Neural progenitor cell (in vitro differentiated cells): ENCODE measurements at places on chromosomes 4 and X. TPM values are rescaled to one million over a fixed set of nuclear protein-coding genes. Genes with fewer than 3 reads are reported as not detected.

GRCh38 chr4:99983289-99983943, 33.3 kb upstream of the H2AZ1 start:
- no peaks in the 10 kb centered on the region for H3K27me3 ChIP-seq
- no peak overlapping the region for H3K4me3 ChIP-seq
- H3K36me3 ChIP-seq = no peaks in the 10 kb centered on the region

DNA sequence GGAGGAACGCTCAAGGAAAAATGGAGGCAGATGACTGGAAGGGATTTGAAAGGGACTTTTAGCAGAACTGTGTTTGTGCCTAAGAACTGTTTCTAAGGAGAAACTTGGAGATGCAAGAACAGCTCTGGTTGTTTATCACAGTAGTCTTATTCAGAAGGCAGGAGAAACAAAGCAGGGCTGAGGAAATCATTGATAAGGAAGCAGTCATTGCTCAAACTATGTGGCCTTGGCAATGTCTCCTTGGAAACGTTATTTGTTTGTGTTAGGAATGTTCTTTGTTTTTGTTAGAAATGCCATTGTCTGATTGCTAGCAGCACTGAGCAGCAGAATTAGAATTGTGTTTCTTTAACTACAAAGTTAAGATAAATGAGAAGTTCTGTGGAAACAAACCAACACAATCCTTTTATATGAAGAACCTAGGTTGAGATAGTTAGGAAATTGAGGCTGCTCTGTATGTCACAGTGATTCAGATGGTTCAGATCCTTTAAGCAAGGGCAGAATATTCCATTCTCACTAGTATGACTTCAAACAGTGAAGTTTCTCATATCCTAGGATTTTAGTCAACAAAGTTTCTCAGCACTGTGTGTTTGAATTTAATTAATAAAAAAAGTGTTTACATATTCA, 1191.3 kb upstream of the IGFBP7 start:
- H3K27me3 ChIP-seq = no peaks in the 10 kb centered on the region
- peak; percentile 24 for DNase-seq
- H3K36me3 ChIP-seq = no peaks in the 10 kb centered on the region
- no peaks in the 10 kb centered on the region for H3K4me1 ChIP-seq
- H3K27ac ChIP-seq = no peak overlapping the region

- no peak for DNase-seq
- no peaks in the 10 kb centered on the region for H3K27me3 ChIP-seq
- H3K27ac ChIP-seq = no peak overlapping the region
These were observed 11.2 kb downstream of the MEPE start for GRCh38 chr4:87843936-87844335.

DNA sequence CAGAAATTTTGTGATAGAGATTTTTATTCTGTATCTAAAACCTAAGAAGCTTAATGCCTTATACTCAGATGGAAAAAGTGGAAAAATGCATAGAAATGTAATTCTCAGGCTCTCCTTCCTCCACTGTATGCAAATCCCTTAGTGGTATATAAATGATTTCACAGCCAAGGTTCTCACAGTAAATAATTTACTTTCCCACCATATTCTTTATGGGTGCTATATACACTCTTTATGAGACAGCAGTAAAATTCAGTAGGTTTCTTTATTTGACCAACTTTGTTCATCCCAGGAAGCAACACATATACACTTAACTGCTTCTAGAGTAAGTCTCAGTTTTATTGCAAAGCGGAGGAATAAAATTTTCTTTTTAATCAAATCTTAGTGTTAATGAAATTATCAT, 1399.7 kb downstream of the PCDH7 start:
- no peak overlapping the region for H3K4me3 ChIP-seq
- no peak overlapping the region for H3K27ac ChIP-seq
- H3K36me3 ChIP-seq = no peaks in the 10 kb centered on the region
- no peaks in the 10 kb centered on the region for H3K4me1 ChIP-seq

GRCh38 chr4:92307181-92307580, 3.4 kb downstream of the GRID2 start:
- H3K4me3 ChIP-seq = no peak overlapping the region
- H3K27me3 ChIP-seq = peaks cover 45% of the 10 kb centered on the region
- H3K4me1 ChIP-seq = peaks cover 13% of the 10 kb centered on the region
- no peak overlapping the region for H3K27ac ChIP-seq

- H3K4me3 ChIP-seq = no peak overlapping the region
- peaks cover 15% of the 10 kb centered on the region for H3K4me1 ChIP-seq
- no peak overlapping the region for H3K27ac ChIP-seq
- no peaks in the 10 kb centered on the region for H3K36me3 ChIP-seq
- no peak for DNase-seq
- H3K27me3 ChIP-seq = no peaks in the 10 kb centered on the region
These were observed 201.6 kb downstream of the BMPR1B start for GRCh38 chr4:94959307-94959706.

DNA sequence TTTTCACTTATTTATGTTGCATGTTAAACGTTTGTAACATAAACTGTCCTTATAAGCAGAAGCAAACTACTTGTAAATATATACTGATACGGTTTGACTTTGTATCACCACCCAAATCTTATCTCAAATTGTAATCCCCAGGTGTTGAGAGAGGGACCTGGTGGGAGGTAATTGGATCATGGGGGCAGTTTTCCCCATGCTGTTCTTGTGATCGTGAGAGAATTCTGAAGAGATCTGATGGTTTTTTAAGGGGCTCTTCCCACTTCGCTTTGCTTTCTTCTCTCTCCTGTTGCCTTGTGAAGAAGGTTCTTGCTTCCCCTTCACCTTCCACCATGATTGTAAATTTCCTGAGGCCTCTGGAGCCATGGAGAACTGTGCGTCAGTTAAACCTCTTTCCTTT, 87.1 kb upstream of the MAPK10 start:
- peak overlapping the region; percentile 56 for H3K27ac ChIP-seq
- H3K4me3 ChIP-seq = no peak overlapping the region
- DNase-seq = no peak
- H3K36me3 ChIP-seq = peaks cover 20% of the 10 kb centered on the region
- peaks cover 53% of the 10 kb centered on the region for H3K4me1 ChIP-seq

- H3K4me1 ChIP-seq = no peaks in the 10 kb centered on the region
- no peak for DNase-seq
- H3K27ac ChIP-seq = no peak overlapping the region
- H3K4me3 ChIP-seq = no peak overlapping the region
These were observed 113.0 kb upstream of the SH3RF1 start for GRCh38 chr4:169383724-169384123.

- H3K27me3 ChIP-seq = no peaks in the 10 kb centered on the region
- no peaks in the 10 kb centered on the region for H3K36me3 ChIP-seq
- no peak overlapping the region for H3K27ac ChIP-seq
- no peak for DNase-seq
These were observed 108.0 kb downstream of the GPM6A start for GRCh38 chr4:175703956-175704600.

DNA sequence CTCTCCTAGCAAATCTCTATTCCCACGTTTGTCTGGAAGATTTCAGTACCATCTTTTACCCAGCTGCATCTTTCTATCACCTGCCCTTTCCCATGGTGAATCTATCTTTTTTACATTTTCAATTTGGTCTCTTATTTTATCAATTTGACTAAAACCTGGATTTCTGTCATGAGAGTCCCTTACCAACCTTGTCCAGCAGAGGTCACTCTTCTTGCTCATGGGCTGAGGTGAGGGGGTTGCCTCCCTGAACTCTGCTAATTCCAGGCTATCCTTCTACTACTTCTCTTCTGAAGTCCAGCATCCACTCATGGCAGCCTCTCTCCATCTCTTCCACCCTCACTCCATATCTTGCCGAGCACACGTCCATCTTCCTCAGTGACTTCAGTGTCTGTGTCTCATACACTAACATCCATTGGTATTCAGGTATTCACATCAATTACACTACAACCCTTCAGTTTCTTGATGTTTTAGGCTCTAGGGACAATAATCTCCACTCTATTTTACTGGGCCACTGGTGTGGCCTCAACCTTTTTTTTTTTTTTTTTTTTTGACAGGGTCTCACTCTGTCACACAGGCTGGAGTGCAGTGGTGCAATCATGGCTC, 17.8 kb upstream of the ZNF827 start:
- H3K36me3 ChIP-seq = no peaks in the 10 kb centered on the region
- no peak overlapping the region for H3K27ac ChIP-seq
- H3K4me3 ChIP-seq = no peak overlapping the region
- H3K27me3 ChIP-seq = no peaks in the 10 kb centered on the region

- H3K27ac ChIP-seq = no peak overlapping the region
- H3K4me1 ChIP-seq = no peaks in the 10 kb centered on the region
- DNase-seq = peak; percentile 31
- H3K27me3 ChIP-seq = no peaks in the 10 kb centered on the region
- no peak overlapping the region for H3K4me3 ChIP-seq
- H3K36me3 ChIP-seq = no peaks in the 10 kb centered on the region
These were observed 576.0 kb upstream of the PABPC4L start for GRCh38 chr4:134777606-134778005.

GRCh38 chr4:186727169-186727976, 3.7 kb upstream of the FAT1 start:
- H3K4me3 ChIP-seq = peak overlapping the region; percentile 96
- no peaks in the 10 kb centered on the region for H3K27me3 ChIP-seq
- H3K4me1 ChIP-seq = peaks cover 16% of the 10 kb centered on the region
- peak; percentile 58 for DNase-seq
- no peaks in the 10 kb centered on the region for H3K36me3 ChIP-seq

DNA sequence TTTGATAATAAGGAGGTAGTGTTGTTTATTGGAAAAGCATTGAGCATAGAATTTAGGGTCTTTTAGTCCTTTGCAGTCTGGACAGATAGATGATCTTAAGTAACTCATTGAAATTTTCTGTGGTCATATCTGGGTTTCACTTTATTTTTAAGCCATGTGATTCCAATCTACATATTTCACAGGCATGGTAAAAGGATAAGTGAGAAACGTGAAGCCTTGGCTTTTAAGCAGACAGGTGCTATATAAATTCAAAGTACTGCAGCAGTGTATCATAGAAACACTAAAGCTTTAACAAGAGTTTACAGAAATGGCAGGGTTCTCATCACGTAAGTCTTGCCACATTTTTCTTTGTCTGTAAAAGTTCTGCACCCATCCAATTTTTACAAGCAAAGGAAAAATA, 4.9 kb downstream of the PLS3 start:
- no peak for DNase-seq
- no peak overlapping the region for H3K27ac ChIP-seq
- no peak overlapping the region for H3K4me3 ChIP-seq
- peaks cover 13% of the 10 kb centered on the region for H3K4me1 ChIP-seq
- no peaks in the 10 kb centered on the region for H3K36me3 ChIP-seq

GRCh38 chrX:115689931-115690330, 129.0 kb downstream of the PLS3 start:
- peak overlapping the region; percentile 50 for H3K27ac ChIP-seq
- H3K27me3 ChIP-seq = no peaks in the 10 kb centered on the region
- H3K4me3 ChIP-seq = no peak overlapping the region

- H3K27me3 ChIP-seq = no peaks in the 10 kb centered on the region
- no peak overlapping the region for H3K4me3 ChIP-seq
- H3K36me3 ChIP-seq = no peaks in the 10 kb centered on the region
- DNase-seq = no peak
- H3K4me1 ChIP-seq = no peaks in the 10 kb centered on the region
- H3K27ac ChIP-seq = no peak overlapping the region
These were observed 752.3 kb upstream of the NDST4 start for GRCh38 chr4:115865736-115866135.

- H3K4me3 ChIP-seq = no peak overlapping the region
- H3K27me3 ChIP-seq = no peaks in the 10 kb centered on the region
- H3K27ac ChIP-seq = no peak overlapping the region
- no peaks in the 10 kb centered on the region for H3K4me1 ChIP-seq
- DNase-seq = no peak
These were observed 213.5 kb downstream of the TEX13A start for GRCh38 chrX:105006996-105007395.

DNA sequence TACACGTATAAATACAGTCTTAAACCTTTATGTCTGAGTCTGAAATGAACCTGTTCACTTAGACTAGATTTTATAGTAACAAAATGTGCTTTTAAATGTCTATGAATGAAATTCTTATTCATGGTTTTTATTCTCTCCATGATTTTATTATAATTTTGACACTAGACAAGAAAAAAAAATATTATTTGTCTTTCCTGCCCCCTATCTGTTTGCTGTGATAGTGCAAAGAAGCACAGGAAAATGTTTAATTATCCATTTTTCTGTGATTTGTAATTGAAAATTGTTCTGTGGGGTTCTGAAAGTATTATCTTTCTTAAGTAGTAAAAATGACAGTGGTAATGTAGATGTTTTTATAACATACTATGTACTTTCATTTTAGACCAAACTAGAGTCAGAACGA, 52.0 kb downstream of the INTS6L start:
- no peak for DNase-seq
- no peaks in the 10 kb centered on the region for H3K27me3 ChIP-seq
- H3K4me1 ChIP-seq = no peaks in the 10 kb centered on the region
- no peak overlapping the region for H3K27ac ChIP-seq
- H3K36me3 ChIP-seq = no peaks in the 10 kb centered on the region
- no peak overlapping the region for H3K4me3 ChIP-seq

DNA sequence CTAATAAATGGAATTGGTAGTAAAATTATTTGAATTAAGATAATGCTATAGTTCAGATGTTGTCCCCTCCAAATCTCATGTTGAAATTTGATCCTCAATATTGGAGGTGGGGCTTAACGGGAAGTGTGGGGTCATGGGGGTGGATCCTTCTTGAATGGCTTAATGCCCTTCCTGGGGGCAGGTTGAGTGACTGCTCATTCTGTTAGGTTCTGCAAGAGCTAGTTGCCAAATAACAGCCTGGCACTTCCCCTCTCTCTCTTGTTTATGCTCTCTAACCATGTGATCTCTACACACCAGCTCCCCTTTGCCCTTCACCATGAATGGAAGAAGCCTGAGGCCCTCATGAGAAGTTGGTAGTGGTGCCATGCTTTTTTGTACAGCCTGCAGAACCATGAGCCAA, 724.8 kb upstream of the FTHL17 start:
- DNase-seq = no peak
- H3K4me3 ChIP-seq = no peak overlapping the region
- H3K27ac ChIP-seq = no peak overlapping the region

The TKTL1 gene
- total RNA-seq = 0.22 TPM in 1 of 2 replicates, not detected in the other

The TMSB15C gene
- total RNA-seq = 18.8 and 20.6 TPM in 2 replicates

The METAP1 gene
- 92.4 and 155 TPM in 2 replicates for total RNA-seq

The CYBB gene
- total RNA-seq = 0.28 TPM in 1 of 2 replicates, not detected in the other

The OTC gene
- not detected in 2 replicates for total RNA-seq

The FRMD7 gene
- total RNA-seq = not detected in 2 replicates

The ADAM29 gene
- total RNA-seq = 0.40 TPM in 1 of 2 replicates, not detected in the other

The NR3C2 gene
- 0.73 and 0.84 TPM in 2 replicates for total RNA-seq

The NAT8L gene
- 0.62 and 3.4 TPM in 2 replicates for total RNA-seq

The C4orf50 gene
- total RNA-seq = 0.09 and 0.32 TPM in 2 replicates

The MAGEB1 gene
- not detected in 2 replicates for total RNA-seq

The CCDC149 gene
- total RNA-seq = 3.4 and 5.0 TPM in 2 replicates
